ENCODE measurements at places on chromosomes 12 and 14.

GRCh38 chr14:62304257-62304656, 542.0 kb downstream of the SNAPC1 start:
- no peak for DNase-seq

- no peak for DNase-seq
Measured at GRCh38 chr12:13146336-13146938, 43.0 kb upstream of the GSG1 start.

DNA sequence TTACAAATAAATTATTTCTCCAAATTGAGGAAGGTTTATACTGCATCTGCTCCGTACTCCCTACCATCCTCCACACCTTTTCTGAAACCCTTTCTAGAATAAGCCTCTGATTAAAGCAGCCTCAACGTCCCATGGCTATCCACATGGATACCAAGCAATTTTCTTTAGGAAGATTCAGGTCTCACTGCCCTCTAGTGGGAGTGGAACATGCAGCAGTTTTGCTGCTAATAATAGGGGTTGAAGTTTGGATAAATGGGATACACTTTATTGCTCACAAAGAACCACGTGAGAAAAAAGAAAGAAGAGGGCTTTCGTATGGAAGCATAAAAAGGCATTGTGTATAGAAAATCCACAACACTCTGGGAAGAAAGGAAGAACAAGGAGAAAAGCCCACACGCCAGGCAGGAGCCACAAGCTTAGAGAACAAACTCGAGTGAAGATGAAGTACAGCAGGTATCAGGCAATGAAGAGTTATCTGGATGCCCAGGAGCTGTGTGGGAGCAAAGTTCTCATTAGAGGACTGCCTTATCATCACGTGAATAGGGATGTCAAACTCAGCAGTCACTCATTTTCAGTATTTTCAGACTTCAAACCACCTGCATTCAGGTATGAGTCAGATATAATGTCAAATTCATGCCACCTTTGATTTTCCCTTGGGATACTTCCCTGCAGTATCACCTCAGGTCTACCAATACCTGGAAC, 45.8 kb downstream of the CCER1 start:
- DNase-seq = no peak

- DNase-seq = no peak
Measured at GRCh38 chr14:76015668-76016067, 30.1 kb downstream of the IFT43 start.

GRCh38 chr14:95163666-95164065, 6.3 kb upstream of the DICER1 start:
- no peak for DNase-seq

DNA sequence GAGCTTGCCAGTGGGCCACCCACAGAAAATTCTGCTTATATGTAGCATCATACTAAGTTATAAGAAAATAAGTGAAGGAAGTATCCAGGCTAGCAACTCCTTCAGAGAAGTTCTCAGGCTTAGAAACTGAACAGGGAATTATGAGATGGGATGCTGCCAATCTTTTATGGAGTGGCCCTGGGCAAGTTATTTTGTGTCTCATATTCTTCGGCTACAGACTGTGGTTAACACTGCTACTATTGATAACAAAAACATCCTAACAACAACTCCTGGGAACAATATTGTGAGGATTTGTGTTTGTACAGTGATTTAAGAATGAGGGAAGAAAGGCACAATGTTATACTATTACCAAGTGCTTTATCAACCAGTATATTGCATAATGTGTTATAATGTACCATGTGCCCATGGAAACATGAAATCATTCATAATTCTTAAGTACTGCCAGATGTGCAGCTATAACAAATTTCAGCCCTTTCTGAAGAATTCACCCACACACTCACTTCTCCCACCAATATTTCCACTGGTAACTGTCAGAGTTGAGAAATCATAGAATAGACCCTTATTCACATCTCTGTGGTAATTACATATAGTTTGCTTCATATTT, 113.3 kb upstream of the SOX5 start:
- no peak for DNase-seq

- DNase-seq = no peak
Measured at GRCh38 chr12:126950266-126950665, 1316.7 kb upstream of the TMEM132C start.

DNA sequence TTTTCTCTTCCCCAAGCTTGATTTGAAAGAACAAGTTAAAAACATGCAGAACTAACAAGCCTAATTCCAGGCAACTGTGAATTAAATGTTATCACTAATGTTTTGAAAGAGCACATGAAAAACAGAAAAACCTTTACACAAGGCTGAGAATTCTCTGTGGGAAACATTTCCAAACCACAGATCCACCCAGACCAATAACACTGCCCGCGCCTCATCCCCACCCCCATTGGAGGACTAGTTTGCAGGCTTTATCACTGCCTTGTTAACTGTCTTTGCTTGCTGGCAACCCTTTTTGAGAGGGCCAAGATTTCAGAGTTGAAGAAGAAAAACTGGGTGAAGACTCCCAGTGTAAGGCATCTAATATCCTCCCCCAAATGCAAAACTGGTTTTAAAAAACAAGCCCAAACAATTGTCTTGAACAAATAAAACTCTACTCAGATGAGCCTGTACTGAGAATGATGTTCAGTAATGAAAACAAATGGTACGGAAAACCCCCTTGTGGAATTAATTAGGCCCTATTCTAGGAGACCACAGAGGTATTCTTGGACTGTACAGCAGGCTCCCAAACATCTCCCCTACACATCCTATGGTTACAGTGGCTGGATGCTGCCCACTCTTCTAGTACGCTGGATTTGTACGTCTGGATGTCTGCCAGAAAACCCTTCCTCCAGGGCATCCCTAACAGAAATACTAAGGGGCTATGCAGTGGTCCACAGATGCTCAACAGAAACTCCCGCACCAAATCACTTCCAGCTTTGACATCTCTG, 5.8 kb downstream of the MAX start:
- no peak for DNase-seq

DNA sequence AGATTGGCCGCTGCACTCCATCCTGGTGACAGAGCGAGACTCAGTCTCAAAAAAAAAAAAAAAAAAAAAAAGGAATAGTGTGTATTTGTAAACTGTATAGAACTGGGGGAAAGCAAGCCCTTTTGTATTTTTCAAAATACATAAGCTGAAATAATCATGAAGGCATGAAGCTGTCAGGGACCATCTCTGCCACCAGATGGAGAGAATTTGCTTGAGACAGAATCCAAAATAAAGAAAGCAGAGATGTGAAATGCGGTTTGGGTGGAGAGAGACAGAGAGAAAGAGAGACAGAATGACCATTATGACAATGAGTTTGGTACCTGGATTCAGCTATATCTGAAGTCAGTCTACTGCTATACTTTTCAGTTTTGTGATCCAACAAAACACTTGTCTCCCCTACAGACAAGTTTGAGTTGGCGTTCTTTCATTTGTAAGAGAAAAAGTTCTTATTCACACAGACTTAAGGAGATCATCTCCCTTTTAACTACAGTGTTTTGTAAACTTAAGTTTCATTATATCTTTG, 155.7 kb upstream of the LRIG3 start:
- no peak for DNase-seq

DNA sequence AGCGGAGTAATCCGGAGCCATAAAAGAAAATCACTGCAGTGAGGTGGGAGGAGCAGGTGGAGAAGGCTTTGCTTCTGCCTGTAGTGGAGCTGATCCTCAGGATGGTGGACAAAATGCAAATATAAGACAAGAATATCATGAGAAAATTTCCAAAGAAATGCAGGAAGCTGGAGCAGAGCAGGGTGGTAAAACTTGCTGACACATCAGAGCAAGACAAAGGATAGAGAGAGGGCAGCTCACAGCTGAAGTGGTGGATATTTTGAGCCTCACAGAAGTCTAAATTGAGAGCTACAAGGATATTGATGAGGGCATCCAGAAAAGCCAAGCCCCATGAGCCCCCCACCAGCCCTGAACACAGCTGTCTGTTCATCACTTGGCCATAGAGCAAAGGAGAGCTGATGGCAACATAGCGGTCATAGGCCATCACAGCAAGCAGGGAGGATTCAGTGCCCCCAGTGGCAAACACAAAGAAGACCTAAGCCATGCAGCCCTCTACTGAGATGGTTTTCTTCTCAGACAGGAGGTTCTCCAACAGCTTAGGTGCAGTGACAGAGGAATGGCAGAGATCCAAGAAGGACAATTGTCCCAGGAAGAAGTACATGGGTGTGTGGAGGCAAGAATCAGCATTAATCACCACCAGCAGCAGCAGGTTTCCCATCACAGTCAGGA, 30.0 kb upstream of the ANP32D start:
- DNase-seq = no peak

DNA sequence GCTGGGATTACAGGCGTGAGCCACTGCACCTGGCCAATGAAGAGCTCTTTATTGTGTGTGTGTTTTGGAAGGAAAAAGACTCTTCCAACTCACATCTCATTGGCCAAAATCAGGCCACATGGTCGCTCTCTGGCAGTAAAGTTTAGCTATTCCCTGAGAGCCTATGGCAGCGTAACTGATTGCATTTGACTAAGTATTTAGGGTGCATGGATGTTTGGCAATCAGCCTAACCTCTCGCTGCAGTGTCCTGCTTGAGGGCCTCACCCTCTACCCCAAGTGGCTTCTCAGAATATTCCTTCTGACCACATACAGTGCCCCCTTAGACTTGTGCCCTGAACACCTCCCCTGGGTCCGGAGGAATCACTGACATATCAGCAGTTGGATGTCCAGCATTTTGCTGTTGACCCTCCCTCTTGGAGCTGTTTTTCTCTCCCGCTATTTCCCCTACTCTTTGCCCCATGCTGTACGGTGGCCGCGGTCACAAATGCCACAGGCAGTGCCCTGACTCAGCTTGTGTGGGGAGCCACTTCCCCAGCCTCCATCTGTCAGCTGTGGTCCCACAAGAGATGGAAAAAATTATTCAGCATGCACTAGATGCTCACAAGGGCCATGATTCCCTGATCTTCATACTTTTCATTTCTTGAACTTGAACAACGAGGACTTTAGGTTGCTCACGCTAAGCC, 9.5 kb downstream of the PHETA1 start:
- DNase-seq = peak; percentile 73

GRCh38 chr12:58341791-58342190, 400.4 kb downstream of the ATP23 start:
- DNase-seq = no peak

- peak; percentile 54 for DNase-seq
Measured at GRCh38 chr12:94207849-94208621, 59.7 kb downstream of the PLXNC1 start.

DNA sequence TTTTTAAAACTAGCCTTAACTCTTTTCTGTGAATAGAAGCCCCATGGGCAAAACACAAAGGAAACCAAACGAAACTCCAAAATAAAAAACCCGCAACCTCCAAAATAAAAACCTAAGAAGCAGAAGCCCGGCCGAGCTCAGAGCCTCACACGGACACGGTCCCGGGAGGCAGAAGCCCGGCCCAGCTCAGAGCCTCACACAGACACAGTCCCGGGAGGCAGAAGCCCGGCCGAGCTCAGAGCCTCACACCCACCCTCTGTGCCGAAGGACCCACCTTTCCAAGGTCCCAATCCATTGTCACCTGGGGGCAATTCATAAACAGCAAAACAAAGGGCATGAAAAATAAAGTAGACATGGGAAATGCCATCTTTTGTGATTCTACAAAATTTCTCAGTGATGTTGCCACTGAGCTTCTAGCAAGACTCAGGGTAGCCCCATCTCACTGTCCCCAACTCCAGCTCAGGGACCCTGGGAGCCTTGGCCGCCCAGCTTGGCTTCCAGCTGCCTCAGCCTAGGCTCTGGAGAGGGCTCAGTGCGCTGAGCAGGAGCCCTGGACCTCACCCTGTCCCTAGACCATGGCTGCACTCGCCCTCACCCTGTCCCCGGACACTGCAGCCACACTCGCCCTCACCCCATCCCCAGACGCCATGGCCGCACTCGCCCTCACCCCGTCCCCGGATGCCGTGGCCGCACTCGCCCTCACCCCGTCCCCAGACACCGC, 82.2 kb downstream of the GALNT9 start:
- DNase-seq = no peak

- DNase-seq = peak; percentile 19
Measured at GRCh38 chr14:58138031-58138713, 13.8 kb downstream of the ARMH4 start.

DNA sequence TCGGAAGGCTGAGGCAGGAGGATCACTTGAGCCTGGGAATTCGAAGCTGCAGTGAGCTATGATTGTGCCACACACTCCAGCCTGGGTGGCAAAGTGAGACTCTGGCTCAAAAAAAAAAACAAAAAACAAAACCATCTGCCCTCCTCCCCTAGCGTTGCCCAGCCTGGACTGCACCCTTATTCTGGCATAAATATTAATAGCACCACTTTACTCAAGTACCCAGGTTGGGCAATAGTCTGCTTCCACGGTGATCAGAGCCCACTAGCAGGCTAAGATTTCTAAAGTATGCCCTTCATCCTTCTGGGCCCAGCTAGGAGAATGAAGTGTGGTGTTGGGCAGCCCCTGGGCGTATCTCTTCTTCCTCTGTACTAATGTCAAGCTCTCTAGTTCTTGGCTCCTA, 33.3 kb downstream of the KCTD10 start:
- DNase-seq = no peak

DNA sequence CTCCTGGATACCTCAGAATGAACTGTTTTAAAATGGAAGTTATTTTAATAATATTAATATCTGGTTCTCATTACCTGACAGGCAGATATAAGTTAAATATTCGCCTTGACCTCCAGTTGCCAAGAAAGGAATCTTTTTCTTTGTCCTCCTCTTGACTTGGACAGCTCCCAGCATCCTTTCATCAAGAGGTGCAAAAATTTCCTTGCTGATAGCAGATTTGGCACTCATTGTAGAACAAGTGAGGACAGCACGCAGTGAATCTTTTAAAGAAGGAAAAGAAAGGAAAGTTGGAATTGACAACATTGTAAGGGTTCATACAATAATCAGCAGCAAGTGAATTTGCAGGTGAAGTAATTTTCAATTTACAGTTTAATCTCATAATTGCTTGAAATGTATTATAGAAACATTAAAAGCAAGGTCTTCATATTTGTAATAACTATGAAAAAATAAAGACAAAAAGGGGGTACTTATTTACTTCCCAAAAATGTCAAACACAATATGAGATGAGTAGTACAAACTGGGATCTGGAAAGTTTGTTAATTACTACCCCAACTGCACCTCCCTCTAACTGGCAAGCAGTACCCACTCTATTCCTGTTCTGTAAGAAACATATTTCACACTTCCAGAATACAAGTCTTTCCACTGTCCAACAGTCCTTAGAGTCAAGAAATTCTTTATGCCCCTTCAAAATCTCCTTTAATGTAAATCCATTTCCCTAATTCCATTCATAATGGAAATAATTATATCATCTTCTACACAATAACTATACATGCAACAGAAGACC, 75.2 kb downstream of the STXBP6 start:
- DNase-seq = no peak

DNA sequence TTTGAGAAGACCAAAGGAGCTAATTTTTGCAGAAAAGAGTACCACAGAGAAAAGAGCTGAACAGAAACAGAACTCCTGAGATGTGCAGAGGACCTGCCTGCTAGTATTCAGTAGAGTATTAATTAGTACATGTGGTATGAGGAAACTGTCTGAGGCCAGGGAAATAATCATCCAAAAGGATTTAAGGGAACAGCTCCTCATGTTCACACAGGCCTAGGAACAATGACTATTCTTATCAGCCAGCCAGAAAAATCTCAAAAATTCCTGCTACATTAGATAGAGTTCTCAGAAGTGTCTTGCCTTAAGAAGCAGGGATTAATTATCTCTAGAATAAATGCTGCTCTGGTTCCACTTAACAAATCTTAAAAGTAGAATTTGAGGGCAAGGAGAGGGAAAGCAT, 36.4 kb downstream of the PKP2 start:
- no peak for DNase-seq

Data from GDM1 (cell line).